Psoas muscle (tissue), 8 donors: ENCODE measurements at places on chromosomes 3 and 15.

DNA sequence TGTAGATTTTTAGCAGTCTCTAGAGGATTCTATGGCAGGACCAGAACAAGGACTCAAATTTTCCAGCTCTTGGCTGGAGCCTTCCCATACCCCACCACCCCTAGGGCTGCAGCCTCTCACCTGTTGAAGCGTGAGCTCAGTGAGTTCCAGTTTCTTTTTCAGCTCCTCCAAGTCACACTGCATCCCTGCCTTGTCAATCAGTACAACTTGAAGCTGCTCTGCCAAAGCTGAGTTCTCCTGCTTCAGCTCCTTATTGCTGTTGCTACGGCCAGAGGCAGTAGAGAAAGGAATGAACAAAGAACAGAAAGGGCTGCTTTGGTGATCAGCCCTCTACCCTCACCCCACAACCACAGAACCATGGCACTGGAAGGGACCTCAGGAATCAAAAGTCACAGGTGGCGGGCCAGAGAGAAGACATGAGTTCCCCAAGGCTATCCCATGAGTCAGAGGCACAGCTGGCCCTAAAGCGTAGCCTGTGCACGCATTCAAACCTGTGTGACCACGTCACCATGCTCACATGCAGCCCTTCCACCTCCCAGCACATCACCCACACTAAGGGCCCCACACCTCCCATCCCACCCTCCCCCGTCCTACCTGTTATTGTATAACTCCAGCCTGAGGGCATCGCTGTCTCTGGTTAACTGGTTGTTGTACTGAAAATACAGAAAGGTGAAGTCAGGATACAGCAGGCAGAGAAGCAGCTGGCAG, 83.3 kb upstream of the C2CD4B start:
- no peak overlapping the region for H3K4me3 ChIP-seq
- no peaks in the 10 kb centered on the region for H3K36me3 ChIP-seq
- no peak for DNase-seq
- no peaks in the 10 kb centered on the region for H3K4me1 ChIP-seq
- H3K27me3 ChIP-seq = no peaks in the 10 kb centered on the region

DNA sequence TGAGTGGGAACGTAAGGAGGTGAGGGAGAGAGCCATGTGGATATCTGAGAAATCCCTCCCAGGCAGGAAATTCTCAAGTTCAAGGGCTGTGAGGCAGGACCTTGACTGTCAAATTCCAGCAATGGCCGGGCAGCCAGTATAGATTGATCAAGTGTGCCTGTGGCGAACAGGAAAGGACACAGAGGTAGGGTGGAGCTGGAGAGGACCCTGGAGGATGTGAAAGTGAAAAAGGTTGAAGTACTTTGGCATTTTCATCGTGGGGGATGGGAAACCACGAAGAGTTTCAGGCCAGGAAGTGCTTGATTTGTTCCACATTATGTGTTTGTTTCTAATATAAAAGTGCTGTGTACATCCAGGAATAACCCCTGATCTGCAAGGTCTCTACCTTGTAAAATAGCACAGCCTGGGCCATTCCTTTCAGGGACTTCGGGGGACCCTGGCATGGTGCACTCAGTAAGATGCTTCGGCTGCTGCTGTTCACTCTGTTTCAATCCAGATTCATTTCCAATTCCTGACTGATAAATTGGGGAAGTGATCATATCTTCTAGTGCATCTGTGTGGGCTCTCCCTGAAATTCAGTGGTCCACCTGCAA, 156.6 kb downstream of the MCTP2 start:
- no peaks in the 10 kb centered on the region for H3K4me1 ChIP-seq
- no peaks in the 10 kb centered on the region for H3K27me3 ChIP-seq
- DNase-seq = no peak
- H3K4me3 ChIP-seq = no peak overlapping the region
- no peaks in the 10 kb centered on the region for H3K36me3 ChIP-seq
- H3K27ac ChIP-seq = no peak overlapping the region

- H3K4me3 ChIP-seq = no peak overlapping the region
- DNase-seq = no peak
- H3K27ac ChIP-seq = no peak overlapping the region
These were observed 12.2 kb upstream of the MEX3B start for GRCh38 chr15:82058026-82058425.

DNA sequence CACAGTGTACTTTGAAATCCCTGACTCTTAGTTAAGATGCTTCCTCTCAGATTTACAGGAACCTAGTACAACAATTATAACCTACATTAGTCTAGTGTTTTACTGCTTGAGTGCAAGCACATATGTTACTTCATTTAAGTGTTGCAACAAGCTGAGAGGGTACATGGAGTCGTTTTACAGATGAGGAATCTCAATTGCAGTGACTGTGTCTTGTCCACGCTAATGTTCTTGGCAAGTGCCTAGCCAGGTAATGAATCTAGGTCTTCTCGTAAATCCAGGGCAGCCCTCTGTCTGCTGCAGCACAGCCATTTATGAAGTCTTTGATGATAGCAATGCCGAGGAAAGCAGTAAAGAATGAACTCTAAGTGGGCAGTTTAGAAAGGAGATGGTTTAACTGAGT, 384.4 kb upstream of the ARPP21 start:
- no peak overlapping the region for H3K4me3 ChIP-seq
- H3K27ac ChIP-seq = no peak overlapping the region
- DNase-seq = no peak
- no peaks in the 10 kb centered on the region for H3K4me1 ChIP-seq

DNA sequence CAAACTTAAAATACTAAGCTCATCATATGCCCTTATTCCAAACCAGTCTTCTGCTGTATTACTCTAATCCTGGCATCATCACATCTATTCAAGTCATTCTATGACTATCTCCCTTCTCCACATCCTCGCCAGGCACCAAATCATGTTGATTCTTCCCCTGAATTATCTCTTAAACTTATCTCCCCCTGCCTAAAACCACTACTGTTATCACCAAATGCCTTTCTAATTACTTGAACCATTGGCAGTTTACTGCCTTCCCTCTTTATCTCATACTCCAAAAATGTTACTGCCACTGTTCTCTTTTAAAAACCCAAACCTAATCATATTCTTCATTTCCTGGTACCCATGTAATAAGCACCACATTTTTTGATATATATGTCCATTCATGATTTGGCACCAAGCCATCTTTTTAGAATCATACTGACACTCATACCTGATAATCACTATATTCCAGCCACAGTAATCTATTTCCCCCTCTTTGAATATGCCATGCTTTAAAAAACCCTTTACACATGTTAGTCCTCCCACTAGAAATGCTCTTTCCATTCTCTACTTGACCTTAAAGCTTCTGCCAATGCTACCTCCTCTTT, 126.8 kb downstream of the PEAK1 start:
- no peaks in the 10 kb centered on the region for H3K36me3 ChIP-seq
- H3K4me3 ChIP-seq = no peak overlapping the region
- peaks cover 33% of the 10 kb centered on the region for H3K4me1 ChIP-seq
- DNase-seq = no peak

DNA sequence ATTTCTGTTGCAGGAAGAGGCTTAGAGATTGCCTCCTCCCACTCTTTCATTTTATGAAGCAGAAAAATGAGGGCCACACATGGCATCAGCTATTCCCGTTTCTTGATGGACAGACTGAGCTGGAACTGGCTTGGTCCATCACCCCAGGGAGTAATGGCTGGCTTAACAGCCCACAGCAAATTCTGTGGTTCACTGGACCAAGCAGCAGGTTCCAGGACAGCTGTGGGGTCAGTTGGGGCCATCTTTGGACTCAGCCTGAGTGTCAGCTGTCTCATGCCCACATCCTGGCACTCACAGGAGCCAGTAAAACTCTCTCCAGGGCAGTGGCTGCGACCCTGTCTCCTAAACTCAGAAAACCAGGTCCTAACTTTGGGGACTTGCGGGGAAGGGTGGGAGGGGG, 36.5 kb downstream of the ZDHHC19 start:
- H3K4me1 ChIP-seq = peaks cover 8% of the 10 kb centered on the region
- H3K4me3 ChIP-seq = no peak overlapping the region
- peak; percentile 36 for DNase-seq
- H3K36me3 ChIP-seq = no peaks in the 10 kb centered on the region
- H3K27me3 ChIP-seq = no peaks in the 10 kb centered on the region

DNA sequence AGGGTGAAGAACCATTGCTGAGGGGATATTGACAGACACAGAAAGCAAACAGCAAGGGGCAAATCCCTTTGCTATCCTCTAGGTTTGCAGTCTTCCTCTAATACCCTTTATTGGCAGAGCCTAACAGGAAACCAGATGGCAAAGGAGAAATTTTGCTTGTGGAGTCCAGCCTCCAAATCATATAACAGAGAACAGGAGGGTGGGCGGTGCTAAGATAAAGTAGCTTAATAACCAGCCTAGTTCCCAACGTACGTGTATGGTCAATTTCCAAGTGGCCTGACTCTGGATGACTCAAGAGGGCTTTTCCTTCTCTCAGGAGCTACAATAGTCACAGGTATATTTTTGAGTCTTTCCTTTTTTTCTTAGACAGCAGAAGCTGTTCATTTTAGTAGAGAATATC, 404.5 kb downstream of the PDCD6IP start:
- no peak overlapping the region for H3K27ac ChIP-seq
- no peaks in the 10 kb centered on the region for H3K4me1 ChIP-seq
- H3K4me3 ChIP-seq = no peak overlapping the region
